ENCODE measurements at places on chromosomes 2 and 18.

DNA sequence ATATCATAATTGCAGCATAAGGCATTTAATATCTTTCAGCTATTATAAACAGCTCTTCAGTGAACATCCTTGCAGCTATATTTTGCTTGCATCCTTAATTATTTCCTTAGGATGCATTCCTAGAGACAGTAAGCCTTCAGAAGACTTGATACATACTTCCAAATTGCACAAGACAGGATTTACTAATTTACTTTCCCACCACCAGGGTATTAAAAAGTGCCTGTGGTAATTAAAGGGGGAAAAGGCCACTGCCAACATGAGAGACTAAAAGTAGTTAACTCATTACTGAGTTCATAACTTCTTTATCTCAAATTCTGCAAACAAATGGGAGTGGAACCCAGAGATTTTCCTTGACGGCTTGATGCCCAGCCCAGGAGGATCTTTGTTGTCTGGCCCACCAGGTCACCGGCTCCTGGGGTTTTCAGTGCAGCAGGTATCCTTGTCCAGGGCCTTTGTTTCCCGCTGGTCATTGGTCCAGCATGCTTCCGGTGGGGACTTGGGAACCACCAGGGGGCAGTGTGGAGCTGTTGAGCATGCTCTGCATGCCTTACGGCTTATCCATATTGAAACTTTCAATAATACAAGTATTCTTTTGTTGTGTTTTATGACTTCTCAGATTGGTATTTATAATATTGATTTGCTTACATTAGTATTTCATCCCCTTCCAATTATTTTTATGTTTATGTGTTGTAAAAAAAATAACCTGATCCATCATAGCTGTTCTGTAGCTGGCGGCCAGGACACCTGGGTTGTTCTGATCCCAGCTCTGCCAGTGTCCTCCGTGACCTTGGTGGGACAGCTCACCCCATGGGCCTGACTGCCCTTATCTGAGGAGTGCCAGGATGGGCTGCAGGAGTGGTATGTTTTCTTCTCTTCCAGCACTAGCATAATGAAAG, 61.4 kb downstream of the TGOLN2 start:
- DNase-seq: no peak

DNA sequence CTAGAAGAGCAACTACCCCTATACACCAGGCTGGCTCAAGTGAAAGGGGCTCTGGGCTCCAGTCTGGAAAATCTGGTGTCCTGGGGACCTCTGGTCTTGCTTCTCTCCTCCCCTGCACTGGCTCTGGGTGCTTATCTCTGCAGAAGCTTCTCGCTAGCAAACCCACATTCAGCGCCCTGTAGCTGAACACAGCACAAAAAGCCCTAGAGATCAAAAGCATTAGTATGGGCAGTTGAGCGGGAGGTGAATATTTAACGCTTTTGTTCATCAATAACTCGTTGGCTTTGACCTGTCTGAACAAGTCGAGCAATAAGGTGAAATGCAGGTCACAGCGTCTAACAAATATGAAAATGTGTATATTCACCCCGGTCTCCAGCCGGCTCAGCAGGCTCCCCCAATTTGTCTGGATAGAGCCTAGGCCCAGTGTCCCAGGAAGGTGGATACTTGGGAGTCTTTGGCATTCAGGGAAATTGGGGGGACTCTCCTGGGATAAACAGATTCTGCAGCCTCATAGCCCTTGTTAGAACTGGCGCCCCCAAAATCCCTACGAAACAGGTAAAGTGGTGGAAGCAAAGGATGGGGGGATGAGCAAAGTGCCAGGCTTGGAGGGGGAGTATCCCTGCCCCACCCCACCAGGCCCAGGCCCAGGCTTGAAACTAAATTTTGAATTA, 2.5 kb upstream of the HOXD4 start:
- no peak for DNase-seq

- DNase-seq: no peak
Measured at GRCh38 chr2:71546275-71546638, 92.9 kb downstream of the DYSF start.

- DNase-seq: no peak
Measured at GRCh38 chr18:26440644-26441043, 107.7 kb downstream of the KCTD1 start.

GRCh38 chr18:28657961-28658360, 481.0 kb upstream of the CDH2 start:
- no peak for DNase-seq

- no peak for DNase-seq
Measured at GRCh38 chr2:241827394-241827793, 18.4 kb downstream of the NEU4 start.

DNA sequence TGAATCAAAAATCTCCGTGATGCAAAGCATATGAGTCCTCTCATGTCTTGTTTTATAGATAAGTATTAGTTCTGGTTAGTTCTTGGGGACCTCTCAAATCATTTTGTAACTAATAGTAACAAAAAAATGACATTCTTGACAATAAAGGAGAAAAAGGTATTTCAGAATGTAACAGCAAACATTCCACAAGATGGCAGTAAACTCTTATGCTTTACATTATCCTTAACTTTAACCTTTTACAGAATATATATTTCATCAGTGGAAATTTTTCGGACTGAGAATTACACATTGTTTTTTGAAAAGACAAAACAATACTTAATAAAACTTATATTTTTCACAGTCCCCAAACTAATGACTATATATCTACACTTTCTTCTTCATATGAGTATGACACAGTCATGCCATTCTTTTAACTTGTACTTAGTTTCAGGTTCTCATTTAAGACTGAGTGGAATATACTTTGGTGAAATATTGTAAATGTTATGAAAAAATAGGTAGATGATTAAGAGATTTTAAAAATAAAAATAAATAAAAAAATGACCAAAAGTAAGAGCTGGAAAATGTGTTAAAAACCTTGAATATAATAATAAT, 142.9 kb upstream of the NXPH2 start:
- no peak for DNase-seq

GRCh38 chr2:238905644-238906043, 57.8 kb downstream of the TWIST2 start:
- DNase-seq: no peak

GRCh38 chr2:51011693-51012092, 20.2 kb downstream of the NRXN1 start:
- no peak for DNase-seq

- no peak for DNase-seq
Measured at GRCh38 chr2:108968619-108969018, 20.4 kb downstream of the EDAR start.

GRCh38 chr2:8564475-8564874, 117.4 kb upstream of the ID2 start:
- no peak for DNase-seq

GRCh38 chr2:176521878-176522670, 252.8 kb downstream of the MTX2 start:
- no peak for DNase-seq

DNA sequence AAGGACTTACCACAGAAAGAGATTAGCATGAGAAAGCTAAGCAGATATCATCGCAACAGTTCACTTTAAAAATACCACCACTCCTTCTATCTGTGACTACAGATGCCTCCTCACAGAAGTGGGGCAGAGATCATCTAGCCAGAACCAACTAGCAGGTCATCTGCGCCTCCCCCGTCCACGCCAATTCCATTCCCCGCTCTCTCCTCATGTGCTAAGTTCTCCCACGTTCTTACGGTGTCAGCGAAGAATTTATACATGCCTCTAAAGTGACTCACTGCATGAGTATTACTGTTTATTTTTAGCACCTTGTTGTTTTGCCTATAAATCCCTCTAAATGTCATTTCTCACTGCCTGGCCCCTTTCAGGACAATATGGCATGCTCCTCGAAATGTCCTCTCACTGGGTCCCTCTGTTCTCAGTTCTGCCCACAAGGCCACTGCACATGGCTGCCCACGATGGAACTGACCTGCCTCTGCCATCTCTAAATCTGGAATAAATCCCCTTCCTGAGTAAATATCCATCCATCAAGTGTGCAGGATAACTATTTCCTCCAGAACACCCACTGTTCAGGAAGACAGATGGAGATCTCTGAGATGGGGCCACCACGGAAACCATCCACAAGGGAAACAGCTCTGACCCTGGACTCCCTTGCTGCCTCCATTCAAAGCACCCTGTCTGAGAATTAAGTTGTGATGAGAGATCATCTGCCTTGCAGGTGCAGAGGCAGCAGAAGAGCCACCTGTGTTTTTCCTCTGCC, 137.7 kb downstream of the IRS1 start:
- DNase-seq: peak; percentile 70

DNA sequence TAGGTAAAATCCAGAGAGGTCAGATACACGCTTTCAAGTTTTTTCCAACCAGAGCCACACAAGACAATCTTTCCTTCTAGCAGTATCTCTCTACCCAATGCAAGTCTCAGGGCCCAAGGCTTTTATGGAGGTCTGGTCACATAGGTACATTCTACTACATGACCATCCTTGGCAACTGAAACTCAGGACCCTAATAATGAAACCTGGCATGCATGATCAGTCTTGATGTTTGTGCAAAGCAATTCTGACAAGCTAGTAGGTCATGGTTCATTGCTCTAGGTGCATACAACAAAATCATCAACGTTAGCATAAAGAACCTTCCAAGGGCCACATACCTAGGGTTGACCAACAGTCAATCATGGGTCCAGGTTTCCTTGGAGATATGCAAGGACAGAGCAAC, 33.2 kb upstream of the CCDC88A start:
- DNase-seq: no peak

DNA sequence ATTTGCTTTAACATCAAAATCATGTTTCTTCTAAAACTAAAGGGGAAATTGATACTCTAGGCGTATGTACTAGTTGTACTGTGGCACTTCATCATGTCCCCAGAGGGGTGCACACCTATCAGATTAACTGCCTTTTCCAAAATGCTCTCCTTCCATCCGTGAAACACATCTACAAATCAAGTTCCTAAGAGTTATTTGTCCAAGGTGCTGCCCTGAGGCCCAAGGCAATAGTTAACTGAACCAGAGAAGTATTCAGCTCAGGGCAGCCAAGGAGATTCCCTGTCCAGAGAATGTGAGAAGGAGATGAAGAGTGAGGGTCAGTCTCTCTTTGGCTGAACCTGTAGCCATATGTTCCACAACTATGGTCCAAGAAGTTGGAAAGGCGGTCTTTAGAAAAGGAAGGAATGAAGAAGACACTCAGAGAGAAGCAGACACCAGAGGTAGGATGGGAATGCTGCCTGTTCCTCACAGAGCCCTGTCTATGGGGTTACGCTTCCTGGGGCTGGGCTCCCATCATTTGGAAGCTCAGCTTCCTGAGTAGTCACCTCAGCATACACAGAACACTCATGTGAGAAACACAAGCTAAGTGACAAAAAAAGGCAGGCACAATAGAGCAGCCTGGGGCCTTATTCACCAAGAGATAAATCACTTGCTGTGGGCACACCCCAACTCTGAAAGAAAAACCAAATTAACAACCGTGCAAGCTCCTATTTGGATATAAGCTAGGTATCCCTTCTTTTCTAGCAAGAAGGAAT, 55.6 kb downstream of the ANKRD44 start:
- no peak for DNase-seq
